ENCODE measurements at places on chromosomes 2 and 18.

DNA sequence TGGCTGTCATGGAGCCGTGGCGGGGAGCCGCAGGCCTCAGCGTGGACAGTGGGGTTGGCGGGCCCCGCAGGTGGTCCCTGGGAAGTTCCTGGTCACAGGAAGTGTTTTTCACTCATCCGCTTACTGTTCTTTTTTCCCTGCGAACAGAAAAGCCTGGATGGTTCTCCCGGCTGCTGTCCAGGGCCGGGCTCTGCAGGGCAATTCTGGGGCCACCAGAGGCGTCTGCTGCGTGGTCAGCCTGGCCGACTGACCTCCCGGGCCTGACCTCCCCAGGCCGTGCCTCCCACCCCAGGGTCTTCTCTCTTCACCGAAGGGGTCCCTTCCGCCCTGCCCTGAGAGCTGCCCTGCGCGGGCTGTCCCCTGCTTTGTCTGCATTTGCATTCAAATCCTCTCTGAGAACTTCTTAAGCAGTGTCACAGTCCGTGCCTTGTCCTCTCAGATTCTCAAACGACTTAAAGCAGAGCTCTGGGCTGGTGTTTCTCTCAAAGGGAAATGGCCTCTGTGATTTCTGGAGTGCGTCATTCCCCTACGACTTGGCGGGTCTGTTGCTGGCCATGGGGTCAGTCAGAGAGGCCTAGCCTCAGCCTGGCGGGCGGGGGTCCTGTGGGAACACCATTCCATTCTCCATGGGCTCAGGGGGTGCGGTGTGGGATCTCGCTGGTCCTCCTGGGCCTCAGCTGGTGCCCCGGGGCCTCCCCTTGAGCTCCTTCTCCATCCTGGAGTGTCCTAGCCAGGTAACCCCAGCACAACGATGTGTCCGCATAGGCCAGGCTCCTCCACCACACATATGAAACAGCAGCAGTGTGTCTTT is 38.3 kb downstream of the KLHL29 start:
- DNase-seq: no peak

- DNase-seq: no peak
Observed at GRCh38 chr2:65737452-65738011, 305.1 kb upstream of the SPRED2 start.

- DNase-seq: no peak
Observed at GRCh38 chr18:31610286-31611205, 18.9 kb downstream of the TTR start.

DNA sequence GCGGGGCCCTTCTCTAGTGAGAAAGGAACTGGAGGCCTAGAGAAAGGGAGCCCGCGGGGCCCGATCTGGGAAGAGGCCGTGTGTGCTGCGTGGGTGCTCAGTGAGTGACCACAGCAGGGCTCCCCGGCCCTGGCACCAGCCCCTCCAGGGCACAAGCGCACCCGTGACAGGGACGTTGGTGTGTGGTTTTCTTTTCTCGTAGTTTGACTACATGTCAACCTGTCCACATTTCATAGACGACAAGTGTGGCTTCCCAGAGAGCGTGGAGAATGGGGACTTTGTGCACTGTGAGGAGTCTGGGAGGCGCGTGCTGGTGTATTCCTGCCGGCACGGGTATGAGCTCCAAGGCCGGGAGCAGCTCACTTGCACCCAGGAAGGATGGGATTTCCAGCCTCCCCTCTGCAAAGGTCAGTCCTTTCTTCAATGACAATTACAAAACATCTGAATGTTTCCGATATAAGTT is 83.1 kb downstream of the TPO start:
- DNase-seq: no peak

DNA sequence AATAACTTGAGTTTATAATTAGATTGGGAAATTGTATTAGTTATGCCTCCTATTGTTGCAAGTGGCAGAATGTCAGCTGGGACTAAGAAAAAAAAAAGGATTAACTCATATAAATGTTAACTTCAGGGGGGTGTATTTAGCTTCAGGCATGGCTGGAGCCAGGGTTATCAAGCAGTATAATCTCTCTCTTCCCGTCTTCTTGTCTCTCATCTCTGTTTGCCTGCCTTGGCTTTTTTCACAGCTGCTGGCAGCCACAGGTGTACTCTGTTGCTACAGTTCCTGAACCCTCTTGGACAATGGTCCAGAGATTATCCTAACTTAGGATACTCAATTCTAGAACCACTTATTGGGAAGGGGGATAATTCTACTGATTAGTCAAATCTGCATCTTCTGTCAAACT is 370.7 kb upstream of the MEX3C start:
- DNase-seq: no peak

Data from activated naive CD4-positive, alpha-beta T cell treated with anti-CD3 and anti-CD28 coated beads, Interleukin-2, amount 50 U/mL, for 16 hours (primary cell).